Activated B cell treated with CpG ODN at 0.5 μM for 24 hours (primary cell): ENCODE measurements at places on chromosomes 3 and 15.

GRCh38 chr3:45980819-45981218 lies 14.8 kb downstream of the FYCO1 start:
- no peak for DNase-seq

GRCh38 chr3:50924638-50925037 lies 249.9 kb downstream of the DOCK3 start:
- DNase-seq: no peak

GRCh38 chr3:177197727-177198460 lies 612 bp upstream of the TBL1XR1 start:
- DNase-seq: peak; percentile 69

GRCh38 chr15:83039206-83039605 lies 27.8 kb upstream of the C15orf40 start:
- DNase-seq: no peak

DNA sequence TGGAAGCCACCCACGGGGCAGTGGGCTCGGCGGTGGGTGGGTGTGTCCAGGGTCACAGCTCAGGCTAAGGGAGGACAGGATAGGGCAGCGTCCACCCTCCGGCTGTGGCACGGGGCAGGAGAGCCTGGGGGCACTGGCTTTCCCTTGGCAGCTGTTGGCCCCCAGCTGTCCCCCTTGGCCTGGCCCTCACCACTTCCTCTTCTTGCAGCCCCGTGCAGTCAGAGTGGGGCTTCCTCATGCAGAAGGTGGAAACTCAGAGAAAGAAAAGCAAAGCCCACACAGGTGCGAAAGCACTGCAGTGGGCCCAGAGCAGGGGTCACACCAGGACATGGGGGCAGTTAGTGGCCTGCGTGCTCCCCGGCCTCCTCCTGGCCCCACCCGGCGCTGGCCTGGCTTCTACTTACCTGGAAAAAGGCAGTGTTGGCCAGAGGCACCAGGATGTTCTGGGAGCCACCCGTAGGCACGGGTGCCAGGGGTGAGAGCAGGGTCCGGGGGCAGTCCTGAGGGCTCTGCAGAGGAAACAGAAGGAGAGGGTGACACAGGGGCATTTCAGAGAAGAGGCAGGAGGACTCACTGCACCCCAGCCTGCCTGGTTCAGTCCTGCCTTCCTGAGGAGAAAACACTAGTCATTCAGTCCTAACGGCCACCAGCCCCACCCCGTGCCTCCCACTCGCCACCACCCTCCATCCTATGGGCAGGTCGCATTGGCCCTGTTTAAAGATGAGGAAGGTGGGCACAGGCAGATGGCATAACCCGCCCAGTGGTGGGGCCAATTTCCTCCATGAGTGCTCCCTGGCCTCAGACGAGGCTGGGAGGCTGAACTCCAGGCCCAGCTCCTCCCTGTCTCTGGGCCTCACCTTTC lies 28.3 kb downstream of the PLXND1 start:
- DNase-seq: peak; percentile 53

- no peak for DNase-seq
Measured at GRCh38 chr15:31125061-31125460, 23.5 kb upstream of the TRPM1 start.

DNA sequence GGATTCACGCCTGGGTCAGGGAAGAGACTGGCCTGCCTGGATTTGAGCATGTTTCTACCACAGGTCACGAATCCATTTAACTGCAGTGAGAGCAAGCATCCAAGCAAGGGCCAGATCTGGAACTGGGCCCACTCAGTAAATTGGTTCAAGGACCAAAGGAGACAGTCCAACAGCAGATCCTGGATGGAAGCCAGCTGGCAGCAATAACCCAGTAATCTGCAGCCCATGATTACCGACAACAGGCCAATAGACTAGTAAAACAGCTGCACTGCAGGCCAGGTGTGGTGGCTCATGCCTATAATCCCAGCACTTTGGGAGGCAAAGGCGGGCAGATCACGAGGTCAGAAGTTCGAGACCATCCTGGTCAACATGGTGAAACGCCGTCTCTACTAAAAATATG lies 11.8 kb downstream of the SAMD7 start:
- no peak for DNase-seq

- DNase-seq: no peak
Measured at GRCh38 chr3:126304704-126305103, 52.5 kb downstream of the KLF15 start.

DNA sequence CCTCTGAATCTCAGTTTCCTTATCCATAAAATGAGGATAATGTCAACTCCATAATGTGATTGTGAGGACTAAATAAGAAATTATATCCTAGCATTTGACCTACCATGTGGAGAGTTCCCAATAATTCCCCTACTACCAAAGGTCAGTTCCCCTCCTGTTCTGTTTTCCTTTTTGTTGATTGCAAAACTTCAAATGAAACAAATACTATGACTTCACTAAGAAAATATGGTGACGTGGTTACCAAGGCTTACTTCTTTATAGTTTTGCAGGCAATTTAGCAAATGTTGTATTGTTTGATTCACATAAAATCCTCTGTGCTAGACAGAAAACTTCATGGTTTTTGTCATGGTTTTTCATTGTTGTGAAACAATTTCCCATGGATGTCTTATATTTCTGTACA lies 153.8 kb upstream of the RORA start:
- no peak for DNase-seq

DNA sequence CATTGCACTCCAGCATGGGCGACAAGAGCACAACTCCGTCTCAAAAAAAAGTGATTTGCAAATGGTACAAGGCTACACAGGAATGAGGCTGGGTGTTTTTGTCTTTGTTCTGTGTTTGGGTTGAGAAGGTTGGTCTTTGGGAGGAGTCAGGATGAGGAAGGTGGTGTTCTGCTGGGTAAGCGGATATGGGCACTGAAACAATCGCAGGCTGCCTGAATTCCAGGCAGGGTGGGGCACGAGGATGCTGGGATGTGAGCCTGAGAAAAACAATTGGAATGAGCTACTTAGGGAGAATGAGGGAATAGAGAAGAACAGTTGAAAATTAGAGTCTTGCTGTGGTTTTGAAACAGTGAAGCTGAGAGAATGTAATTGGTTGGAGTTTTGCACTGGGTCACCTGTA lies 51.6 kb downstream of the ZBTB38 start:
- DNase-seq: no peak

DNA sequence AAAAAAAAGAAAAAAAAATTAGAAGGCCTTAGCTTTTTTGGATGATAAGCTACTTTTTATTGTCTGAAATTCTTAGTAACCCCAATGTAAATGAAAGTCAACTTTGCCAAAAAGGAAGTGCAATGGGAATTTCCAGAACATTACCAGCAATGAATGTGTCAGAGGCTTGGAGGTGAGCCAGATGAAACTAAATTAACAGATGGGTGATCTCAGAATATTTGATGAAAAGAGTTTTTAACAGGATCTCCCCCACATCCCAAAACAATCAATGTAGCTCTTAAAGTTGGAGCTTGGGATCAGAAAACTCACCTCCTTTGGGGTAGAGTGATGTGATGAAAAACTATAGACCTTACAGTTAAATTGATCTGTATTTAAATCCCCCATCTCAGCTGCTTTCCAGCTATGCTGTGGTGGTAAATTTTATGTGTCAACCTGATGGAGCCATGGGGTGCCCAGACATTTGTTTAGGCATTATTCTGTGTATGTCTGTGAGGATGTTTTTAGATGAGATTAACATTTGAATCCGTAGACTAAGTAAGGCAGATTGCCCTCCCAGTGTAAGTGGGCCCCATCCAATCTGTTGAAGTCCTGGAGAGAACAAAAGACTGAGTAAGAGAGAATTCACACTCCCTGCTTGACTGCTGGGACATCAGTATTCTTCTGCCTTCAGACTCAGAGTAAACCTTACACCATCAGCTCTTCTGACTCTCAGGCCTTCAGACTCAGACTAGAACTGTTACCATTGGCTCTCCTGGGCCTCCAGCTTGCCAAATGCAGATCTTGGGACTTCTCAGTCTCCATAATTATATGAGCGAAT lies 84.3 kb upstream of the TNFSF10 start:
- DNase-seq: no peak

- DNase-seq: no peak
Measured at GRCh38 chr3:195853036-195853435, 41.3 kb upstream of the MUC4 start.

GRCh38 chr3:70726096-70726938 lies 413.9 kb upstream of the MDFIC2 start:
- no peak for DNase-seq

DNA sequence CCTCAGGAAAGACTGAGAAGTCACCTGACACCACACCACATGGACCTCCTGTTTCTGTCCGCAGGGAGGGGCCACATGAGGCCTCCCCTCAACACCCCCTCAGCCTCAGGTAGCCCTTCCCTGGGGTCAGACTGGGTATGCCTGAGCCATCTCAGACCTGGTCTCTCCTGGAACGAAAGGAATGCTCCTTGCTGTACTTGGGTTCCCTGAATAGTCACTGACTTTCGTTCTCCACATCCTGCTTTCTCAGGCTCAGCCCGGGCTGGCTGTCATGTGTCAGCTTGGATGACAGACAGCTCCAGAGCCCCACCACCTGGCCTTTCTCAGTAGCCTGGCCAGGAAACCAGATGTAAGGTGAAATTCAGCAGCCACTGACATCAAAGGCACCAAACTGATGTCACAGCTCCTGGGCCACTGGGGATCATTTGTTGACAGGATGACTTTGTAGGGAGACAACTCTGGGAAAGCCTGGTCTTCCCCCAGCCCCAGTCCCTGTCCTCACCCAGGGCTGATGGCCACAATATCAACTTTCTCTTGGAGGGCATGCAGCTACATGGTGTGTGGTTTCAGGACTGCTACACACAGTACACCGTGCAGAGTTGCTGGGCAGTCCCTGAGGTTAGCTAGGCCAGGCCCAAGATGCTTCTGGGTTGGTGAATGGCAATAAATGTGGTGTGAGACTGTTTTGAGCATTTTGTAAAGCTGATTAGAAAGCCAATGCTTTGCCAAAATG lies 141.4 kb upstream of the MRPS22 start:
- no peak for DNase-seq

- DNase-seq: no peak
Measured at GRCh38 chr3:109784852-109785631, 447.7 kb upstream of the DPPA4 start.

DNA sequence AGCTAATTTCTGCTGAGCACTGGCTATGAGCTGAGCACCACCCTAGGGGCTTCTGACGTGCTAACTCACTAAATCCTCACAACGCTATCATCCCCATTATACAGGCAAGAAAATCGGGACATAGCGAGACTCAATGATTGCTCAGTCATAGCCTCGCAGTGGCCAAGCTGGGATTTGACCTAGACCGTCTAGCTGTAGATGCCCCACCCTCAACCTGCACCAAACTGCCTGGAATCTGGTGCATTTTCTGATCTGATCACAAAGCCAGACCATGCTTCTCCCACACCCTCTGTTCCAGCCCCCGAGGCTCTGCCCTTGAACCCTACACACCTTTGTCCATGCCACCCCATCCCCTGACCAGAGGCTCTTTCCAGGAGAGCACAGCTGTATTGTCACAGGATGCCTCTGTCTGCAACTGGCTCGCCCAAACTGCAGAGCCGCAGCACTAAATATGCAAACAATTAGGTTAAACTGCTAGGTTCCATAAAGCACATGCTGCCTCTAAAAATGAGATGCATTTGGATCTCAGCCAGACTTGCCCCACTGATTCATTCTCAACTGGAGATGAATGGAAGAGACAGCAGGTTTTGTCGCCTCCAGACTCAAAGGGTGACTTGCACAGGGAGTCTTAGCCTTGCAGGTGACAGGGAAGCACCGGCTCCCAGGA lies 95.2 kb downstream of the NUP210 start:
- DNase-seq: no peak

DNA sequence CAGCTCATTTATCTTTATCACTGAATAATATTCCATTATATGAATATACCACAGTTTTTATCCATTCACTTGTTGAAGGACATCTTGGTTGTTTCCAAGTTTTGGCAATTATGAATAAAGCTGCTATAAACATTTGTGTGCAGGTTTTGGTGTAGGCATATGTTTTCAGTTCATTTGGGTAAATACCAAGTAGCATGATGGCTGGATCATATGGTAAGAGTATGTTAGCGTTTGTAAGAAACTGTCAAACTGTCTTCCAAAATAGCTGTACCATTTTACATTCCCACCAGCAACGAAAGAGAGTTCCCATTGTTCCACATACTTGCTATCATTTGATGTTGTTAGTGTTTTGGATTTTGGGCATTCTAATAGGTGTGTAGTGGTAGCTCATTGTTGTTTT lies 72.0 kb upstream of the GOLGA8J start:
- DNase-seq: no peak

GRCh38 chr3:72143966-72144717 lies 359.2 kb upstream of the PROK2 start:
- DNase-seq: no peak

DNA sequence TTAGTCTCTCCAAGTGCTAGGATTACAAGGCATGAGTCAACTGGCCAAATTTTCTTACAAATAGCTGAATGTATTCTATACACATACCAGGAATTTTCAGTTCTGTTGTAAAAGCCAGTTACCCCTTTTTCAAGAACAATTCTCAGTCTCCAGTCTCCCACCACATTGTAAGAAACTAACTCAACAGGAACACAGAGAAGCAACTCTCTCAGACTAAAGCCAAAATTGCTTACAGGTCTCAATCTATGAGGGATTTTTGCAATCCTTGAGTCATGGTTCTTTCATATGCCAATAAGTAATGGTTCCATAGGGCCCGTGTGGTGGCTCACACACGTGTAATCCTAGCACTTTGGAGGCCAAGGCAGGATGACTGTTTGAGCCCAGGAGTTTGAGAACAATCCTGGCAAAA lies 8.5 kb downstream of the IP6K2 start:
- no peak for DNase-seq

DNA sequence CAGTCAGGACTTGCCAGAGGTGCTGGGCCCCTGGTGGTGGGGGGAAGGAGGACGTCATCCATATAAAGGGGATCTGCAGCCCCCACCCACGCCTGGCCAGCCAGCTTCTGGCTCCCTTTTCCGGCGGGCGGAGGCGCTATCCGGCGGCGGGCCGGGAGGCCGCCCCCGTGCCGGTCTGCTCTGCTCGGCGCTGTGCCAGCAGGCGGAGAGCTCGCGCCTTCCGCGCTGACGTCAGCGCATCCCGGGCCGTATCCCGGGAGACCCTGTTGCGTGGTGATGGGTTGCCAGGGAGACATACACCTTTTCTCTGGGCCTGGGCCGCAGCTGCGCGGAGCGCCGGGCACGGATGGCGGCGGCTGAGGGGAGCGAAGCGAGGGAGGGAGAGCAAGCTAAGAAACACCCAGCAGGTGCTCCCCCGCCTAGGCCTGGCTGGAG lies 1.1 kb downstream of the FAM131A start:
- no peak for DNase-seq

- DNase-seq: peak; percentile 58
Measured at GRCh38 chr3:13461169-13462124, 18.7 kb upstream of the HDAC11 start.

DNA sequence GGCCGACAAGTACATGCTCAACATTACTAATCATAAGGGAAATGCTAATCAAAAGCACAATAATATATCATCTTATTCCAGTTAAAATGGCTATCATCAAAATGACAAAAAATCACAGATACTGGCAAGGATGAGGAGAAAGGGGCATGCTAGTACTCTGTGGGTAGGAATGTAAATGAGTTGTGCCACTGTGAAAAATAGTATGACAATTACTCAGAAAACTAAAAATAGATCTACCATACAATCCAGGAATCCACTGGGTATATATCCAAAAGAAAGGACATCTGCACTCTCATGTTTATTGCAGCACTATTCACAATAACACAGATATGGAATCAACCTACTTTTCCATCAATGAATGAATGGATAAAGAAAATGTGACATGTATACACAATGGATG lies 1256.5 kb downstream of the SI start:
- DNase-seq: no peak
